NK-92 treated with Interleukin-12 subunit alpha and Interleukin-12 subunit beta, amount 100 ng/mL, for 24 hours (cell line): ENCODE measurements at places on chromosomes 7 and 10.

DNA sequence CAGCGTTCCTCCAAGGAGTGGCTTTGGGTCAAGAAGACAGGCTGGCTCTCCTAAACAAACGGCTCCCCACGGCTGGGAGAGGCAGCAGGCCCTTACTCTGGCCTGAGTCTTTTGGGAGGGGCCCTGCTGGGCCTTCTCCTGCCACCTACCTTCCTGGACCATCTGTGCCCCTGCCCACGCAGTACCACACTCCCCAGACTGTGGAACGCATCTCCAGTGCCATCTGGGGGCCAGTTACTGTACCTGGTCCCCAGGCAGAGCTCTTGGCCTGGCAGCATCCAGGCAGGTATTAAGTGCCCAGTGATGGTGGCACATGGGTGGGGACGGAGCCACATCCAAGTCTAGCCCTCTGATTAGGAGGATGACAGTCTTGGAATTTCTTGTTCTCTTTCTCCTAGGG is 14.4 kb downstream of the ALKBH4 start:
- DNase-seq = no peak

- DNase-seq = no peak
Measured at GRCh38 chr10:4141471-4141870, 356.5 kb upstream of the KLF6 start.

- DNase-seq = no peak
Measured at GRCh38 chr7:3634396-3634795, 333.3 kb downstream of the SDK1 start.

GRCh38 chr10:109926061-109926745 is 2.9 kb upstream of the XPNPEP1 start:
- DNase-seq = no peak

DNA sequence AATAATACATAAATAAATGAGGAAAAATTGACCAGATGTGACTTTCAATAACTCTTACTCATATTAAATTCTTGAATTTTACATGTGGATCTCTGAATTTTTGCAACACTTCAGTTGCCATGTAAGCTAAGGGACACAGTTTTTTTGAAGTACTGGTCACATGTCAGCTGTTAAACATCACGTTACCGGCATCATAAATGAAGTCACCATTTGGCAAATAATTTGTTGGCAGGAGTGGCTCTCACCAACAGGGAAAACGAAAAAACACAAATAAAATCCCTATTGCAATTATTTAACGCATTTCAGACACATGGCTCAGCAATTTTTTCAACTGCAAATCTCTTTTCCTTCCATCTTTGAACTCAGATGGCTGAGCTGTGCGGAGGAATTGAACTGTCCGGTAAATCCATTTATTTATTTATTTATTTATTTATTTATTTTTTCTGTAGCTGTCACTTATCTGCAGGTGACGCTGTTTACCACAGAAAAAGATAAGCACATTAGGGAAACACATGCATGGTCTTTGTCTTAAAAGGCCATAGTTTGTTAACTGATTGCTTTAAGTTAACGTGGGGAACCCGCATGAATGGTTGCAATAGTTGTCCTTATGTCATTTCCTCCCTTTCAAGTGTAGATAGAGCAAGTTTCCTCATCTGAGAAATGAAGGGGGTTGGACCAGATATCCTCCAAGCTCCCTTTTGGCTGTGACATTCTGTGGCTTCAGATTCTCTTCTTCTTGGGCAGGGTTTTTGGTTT is 64.7 kb upstream of the JAZF1 start:
- no peak for DNase-seq

GRCh38 chr7:2483494-2483893 is 7.3 kb upstream of the GRIFIN start:
- DNase-seq = no peak
